ENCODE measurements at places on chromosomes 1 and 21.

GRCh38 chr1:225447650-225448089, 19.8 kb upstream of the LBR start:
- DNase-seq, result no peak
- H3K27me3 ChIP-seq, result no peaks in the 10 kb centered on the region
- H3K27ac ChIP-seq, result peak overlapping the region; percentile 81
- H3K4me3 ChIP-seq, result peak overlapping the region; percentile 21
- no peaks in the 10 kb centered on the region for H3K36me3 ChIP-seq

GRCh38 chr21:35204850-35205541, 155.9 kb upstream of the RUNX1 start:
- H3K27me3 ChIP-seq, result no peaks in the 10 kb centered on the region
- H3K27ac ChIP-seq, result peak overlapping the region; percentile 77
- peak; percentile 91 for DNase-seq
- peaks cover 16% of the 10 kb centered on the region for H3K4me1 ChIP-seq
- H3K36me3 ChIP-seq, result no peaks in the 10 kb centered on the region

GRCh38 chr1:17944646-17945045, 163.0 kb upstream of the IGSF21 start:
- H3K4me1 ChIP-seq, result no peaks in the 10 kb centered on the region
- H3K27me3 ChIP-seq, result no peaks in the 10 kb centered on the region
- no peak overlapping the region for H3K27ac ChIP-seq

- H3K4me3 ChIP-seq, result no peak overlapping the region
- no peaks in the 10 kb centered on the region for H3K36me3 ChIP-seq
- DNase-seq, result no peak
- no peaks in the 10 kb centered on the region for H3K27me3 ChIP-seq
Observed at GRCh38 chr1:43061757-43062156, 103.1 kb upstream of the SLC2A1 start.

DNA sequence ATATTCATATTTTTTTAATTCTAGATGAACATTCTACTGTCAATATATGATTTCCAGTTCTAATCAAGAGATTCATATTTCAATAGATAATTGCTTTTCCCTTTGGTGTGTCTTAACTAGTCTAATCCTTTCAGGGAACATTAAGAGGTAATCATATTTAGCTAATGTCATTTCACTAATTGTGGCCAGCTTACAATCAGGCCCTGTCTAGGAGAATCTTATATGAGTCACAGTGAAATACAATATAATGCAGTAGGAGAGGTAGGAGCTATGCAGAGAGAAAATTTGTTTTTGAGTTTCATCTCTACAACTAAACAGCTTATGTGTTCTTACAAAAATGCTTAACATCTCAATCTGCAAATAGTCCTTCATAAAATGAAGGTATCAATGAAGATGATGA, 85.9 kb downstream of the DPYD start:
- no peak for DNase-seq
- no peaks in the 10 kb centered on the region for H3K27me3 ChIP-seq
- peaks cover 4% of the 10 kb centered on the region for H3K4me1 ChIP-seq
- H3K4me3 ChIP-seq, result no peak overlapping the region
- no peak overlapping the region for H3K27ac ChIP-seq

DNA sequence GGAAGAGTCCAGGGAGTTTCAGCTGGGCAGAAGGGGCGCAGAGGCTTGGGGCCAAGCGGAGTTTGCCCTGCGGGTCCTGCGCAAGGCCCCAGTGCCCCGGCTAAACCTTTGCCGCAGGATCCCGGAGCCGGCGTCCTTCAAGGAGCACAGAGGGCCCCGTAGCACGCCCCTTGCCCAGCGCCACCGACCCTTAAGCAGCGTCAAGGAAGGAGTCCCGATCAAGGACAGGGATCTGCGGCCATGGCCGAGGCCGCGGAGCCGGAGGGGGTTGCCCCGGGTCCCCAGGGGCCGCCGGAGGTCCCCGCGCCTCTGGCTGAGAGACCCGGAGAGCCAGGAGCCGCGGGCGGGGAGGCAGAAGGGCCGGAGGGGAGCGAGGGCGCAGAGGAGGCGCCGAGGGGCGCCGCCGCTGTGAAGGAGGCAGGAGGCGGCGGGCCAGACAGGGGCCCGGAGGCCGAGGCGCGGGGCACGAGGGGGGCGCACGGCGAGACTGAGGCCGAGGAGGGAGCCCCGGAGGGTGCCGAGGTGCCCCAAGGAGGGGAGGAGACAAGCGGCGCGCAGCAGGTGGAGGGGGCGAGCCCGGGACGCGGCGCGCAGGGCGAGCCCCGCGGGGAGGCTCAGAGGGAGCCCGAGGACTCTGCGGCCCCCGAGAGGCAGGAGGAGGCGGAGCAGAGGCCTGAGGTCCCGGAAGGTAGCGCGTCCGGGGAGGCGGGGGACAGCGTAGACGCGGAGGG, 520 bp downstream of the CLIC6 start:
- H3K4me3 ChIP-seq, result peak overlapping the region; percentile 55
- DNase-seq, result no peak
- H3K36me3 ChIP-seq, result no peaks in the 10 kb centered on the region
- H3K27ac ChIP-seq, result peak overlapping the region; percentile 49

GRCh38 chr1:160117709-160118183, 2.2 kb downstream of the ATP1A2 start:
- H3K36me3 ChIP-seq, result peaks cover 19% of the 10 kb centered on the region
- peaks cover 38% of the 10 kb centered on the region for H3K4me1 ChIP-seq
- no peaks in the 10 kb centered on the region for H3K27me3 ChIP-seq
- DNase-seq, result peak; percentile 41
- H3K4me3 ChIP-seq, result peak overlapping the region; percentile 73
- H3K27ac ChIP-seq, result peak overlapping the region; percentile 81

Measured in heart left ventricle (tissue), 16 donors.